Stimulated activated CD8-positive, alpha-beta memory T cell treated with anti-CD3 and anti-CD28 coated beads, Interleukin-12 subunit alpha, Interleukin-12 subunit beta, amount 100 ng/mL, for 1 hour (primary cell): ENCODE measurements at places on chromosomes 4 and X.

DNA sequence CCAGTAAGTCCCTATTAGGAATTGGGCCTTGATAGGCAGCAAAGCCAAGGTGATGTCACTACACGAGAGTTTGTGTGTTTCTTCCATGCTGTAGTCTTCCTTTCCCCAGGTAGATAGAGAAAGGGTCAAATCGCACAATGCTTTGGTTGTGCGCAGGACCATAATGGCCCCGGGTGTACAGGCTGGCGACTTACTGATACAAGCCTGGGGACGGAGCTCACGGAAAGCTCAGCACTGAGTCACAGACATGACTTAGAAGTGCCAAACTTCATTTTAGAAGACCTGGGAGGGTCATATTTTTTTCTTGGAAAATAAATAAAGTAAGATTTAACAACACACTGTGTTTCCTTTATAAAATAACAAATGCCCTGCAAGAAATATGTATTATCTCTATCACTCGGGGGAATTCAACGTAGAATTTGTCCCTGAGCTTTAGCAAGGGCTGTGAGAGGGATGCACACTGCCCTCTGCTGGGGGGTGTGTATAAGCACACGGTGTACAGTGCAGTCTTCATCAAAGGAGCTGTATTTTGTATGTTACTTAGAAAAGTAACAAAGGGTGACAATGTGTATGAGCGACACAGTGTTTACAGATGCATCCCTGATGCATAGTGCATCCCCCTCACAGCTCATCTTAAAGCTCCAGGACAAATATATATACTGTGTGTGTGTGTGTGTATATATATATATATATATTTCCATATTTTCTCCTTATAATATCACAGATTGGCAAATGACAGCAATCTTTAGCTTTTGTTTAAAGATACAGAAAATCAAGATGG lies 254.5 kb upstream of the VEGFC start:
- DNase-seq, result peak; percentile 18

- DNase-seq, result no peak
These were observed 177.8 kb upstream of the ATP6AP2 start for GRCh38 chrX:40402831-40403533.

DNA sequence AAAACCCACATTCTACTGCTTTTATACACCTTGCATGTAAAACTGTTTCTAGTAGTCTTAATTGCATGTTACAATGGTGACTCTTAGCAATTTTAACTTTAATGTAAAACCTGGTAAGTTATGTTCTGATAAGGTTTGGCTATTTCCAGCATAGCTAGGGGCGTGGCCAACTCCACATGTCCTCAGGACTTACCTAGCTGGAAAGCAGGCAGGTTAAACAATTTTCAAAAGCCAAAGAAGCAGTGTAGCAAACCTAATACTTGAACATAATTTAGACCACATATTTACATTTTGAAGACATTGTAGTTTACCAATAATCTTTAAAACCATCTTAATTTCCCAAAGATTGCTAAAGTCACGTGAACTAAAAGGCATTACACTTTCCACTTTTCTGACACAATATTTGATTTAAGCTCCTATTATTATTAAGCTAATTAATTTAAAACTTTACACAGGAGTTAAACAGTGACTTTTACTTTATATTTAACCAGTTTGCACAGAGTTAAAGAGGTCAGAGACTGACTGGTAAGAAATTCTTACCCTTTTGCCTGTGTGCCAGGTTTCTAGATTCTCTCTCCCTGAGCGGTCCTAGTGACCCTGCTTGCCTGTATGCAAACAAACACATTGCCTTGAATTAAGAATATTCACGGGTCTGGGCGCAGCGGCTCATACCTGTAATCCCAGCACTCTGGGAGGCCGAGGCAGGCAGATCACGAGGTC lies 88.2 kb downstream of the GLUD2 start:
- DNase-seq, result no peak

DNA sequence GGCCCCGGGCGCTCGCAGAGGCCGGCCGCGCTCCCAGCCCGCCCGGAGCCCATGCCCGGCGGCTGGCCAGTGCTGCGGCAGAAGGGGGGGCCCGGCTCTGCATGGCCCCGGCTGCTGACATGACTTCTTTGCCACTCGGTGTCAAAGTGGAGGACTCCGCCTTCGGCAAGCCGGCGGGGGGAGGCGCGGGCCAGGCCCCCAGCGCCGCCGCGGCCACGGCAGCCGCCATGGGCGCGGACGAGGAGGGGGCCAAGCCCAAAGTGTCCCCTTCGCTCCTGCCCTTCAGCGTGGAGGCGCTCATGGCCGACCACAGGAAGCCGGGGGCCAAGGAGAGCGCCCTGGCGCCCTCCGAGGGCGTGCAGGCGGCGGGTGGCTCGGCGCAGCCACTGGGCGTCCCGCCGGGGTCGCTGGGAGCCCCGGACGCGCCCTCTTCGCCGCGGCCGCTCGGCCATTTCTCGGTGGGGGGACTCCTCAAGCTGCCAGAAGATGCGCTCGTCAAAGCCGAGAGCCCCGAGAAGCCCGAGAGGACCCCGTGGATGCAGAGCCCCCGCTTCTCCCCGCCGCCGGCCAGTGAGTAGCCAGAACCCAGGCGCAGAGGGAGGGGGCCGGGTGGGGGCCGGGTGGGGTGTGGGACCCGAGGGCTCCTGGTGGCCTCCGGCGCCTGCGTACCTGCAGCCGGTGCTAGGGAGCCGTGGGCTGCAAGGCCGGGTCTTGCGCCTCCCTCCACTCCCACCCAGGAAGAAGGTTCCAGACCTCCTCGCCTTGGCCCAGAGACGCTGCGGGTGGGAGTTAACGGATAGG lies 534 bp downstream of the MSX1 start:
- no peak for DNase-seq

DNA sequence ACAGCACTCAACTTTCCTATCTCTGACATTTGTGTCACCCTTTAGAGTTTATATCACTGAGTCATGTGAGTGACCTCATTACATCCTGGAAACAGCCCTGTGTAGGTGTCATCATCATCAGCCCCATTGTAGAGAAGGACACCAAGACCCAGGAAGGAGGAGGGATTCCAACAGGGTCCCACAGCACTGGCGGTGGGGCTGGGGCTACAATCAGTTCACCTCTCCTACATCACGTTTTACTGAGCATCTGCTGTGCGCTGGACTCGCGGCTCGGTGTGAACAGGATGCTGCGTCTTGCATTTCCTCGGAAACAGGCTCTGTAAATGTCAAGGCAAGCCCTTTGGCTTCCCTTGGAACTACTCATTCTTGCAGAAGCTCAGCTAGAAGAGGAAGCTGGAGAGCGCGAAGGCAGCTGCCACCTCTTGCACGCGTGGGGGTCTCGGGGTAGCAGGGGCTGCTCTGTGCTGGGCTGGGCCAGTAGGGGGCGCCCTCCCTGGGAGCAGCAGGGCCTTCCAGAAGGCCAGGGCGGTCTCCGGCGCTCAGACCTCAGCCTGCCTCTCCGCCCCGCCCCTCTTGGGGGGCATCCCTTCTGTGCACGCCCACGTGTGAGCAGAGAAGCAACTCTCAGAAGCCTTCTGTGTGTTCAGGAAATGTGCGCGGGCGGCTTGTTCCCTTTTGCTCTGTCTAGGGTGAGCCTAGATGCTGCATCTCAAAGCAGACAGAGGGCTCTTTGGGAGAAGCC lies 29.0 kb downstream of the REELD1 start:
- DNase-seq, result peak; percentile 15

DNA sequence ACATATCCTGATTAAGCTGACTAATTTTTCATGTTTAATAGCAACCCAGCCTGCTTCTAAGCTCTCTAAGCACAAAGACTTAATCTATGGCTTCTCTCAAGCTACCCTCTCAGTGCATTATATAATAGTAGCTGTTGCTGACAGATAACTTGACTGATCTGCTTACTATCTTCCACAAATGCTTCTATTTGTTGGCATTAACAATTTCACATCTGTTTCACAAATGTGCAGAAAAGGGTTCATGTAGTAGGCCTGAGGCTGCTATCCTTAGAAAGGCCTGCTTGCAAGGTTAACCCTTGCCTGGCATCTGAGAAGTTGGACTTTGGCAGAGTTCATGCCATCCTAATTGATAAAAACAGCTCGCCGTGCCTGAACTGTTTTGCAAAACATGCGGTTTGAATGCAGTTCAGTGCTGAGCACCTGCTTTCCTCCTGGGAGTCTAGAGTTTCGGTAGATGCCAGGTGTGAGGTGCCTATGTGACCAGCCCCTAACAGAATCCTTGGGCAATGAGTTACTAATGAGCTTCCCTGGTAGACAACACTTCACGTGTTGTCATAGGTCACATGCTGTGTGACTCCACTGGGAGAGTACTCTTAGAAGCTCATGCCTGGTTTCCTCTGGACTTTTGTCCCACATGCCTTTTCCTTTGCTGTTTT lies 68.4 kb downstream of the NSG1 start:
- DNase-seq, result no peak

DNA sequence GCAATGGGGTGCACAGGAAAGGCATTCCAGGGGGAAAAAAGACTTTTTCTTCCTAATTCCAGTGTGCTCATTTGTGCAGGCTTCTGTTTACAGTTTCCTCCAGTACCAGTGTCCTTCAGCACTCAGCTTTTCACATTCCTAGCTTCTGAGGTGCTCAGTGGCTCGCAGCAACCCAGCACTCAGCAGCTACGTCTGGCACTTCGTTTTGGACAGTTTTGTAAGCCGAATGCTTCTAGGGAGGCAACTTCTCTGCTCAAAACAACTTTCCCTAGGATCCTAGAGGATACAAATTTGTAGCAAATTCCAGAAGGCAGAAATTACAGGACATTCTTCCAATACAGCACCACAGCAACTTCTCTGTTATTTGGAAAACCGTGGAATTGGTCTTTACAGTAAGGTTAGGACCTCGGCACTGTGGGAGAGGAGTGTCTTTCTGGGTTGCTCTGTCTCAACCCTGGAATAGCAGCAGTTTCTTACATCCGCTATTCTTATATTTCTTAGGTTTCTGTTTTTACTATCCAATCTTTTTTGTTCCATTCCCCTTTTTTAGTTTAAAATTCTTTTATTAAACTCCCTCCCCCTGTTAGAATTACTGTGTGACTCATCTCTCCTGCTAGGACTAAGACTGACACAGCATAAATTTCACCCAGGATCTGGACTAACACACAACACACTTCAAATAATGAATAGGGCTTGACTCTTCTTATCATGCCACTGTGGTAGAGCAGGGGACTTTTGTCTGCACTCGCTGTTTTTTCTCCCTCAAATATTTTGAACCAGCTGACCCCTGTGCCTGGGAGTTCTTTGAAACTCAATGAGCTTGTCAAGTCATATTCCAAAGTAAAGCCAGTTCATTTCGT lies 1314.7 kb downstream of the FSTL5 start:
- DNase-seq, result no peak

GRCh38 chr4:138010639-138011038 lies 231.5 kb downstream of the SLC7A11 start:
- no peak for DNase-seq

DNA sequence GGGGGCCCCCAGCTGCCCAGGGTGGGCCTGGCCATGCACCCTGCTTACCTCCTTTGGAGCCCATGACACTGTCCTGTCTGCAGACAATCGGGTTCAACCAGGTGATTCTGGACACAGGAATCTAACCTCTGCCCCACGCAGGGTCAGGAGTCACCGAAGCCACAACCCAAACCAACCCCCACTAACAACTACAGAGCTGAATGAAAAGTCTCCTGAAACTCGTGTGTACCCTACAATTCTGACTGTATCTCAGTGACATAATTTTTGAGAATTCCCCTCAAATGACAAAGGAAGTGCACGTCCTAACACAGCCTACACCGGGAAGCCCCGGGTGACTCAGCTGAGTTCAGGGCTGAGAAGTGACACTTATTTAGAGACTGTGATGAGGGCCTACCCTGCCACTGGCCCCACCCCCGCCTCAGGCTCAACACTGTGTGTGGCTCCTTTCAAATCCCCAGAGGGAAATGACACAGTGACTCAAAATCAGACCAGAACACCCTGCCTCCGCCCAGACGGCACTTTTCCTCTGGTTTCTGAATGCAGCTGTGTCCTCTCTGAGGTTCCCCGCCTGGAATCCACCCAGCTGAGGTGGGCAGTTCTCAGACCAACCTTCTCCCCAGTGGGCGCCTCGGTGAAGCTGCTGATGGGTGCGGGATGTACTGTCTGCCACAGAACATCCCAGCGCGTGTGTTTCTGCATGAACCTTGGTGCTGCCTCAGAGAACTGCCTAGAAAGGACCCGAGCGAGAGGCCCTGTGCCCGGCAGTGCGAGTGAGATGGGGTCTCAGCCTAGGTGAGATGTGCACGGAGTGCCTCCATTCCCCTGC lies 9.9 kb downstream of the TNIP2 start:
- peak; percentile 69 for DNase-seq

DNA sequence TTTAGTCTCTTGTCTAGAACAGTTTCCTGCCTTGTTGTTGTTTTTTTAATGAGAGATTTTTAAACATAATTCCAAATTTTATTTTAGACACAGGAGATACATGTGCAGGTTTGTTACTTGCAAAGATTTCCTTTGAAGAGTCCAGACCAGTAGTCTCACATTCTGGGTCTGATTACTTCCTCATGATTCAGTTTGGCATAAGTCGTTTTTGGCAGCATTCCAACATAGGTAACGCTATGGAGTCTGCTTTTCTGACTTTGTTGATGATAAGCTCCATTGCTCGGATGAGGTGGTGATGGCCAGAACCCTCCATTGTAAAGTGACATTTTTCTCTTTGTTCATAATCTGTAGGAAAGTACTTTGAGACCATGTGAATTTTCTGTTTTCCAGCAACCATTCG lies 74.7 kb downstream of the CLCN4 start:
- no peak for DNase-seq

DNA sequence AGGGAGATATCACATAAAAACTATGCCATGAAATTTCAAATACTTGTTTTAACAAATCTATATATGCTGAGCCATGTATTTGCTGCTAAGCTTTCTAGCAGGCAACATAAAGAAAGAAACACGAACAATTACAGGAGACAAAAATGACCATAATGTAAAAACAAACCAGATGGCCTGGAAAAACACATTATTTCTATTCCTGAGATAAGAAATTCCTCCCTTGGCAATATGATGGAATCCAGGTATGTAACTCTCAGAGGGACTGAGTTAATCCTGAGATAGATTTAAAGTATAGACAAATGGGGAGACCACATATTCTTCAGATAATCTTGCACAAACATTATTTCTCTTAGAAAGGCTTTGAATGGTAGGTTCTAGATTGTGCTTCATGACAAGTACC lies 224.1 kb upstream of the MAB21L2 start:
- DNase-seq, result no peak

DNA sequence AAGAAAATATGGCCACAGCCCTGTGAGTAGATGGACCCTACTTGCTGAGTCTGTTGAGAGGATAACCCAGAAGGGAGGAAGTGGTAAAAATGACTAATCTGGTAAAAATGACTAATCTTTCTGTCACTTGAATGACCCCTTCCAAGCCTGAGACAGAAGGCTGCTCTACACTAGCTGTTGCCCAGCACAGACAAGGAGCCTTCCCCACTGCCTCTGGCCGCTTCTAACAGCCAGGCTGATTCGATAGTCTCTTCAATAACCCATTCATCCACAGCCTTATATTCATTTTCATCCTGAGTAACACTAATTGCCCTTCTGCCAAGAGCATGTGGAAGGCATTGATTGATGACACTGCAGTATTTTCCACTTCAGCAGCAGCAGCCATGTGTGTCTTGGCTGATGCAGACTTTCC lies 18.4 kb downstream of the MAGEB17 start:
- no peak for DNase-seq
